ENCODE measurements at places on chromosomes 4 and X. TPM values are rescaled to one million over a fixed set of nuclear protein-coding genes. Genes with fewer than 3 reads are reported as not detected.
A peak's percentile ranks its signal among the peaks of the same experiment; 100 is the strongest.

SLC6A14 gene
- polyA plus RNA-seq = 26.5 TPM

- peak; percentile 22 for DNase-seq
Measured at GRCh38 chr4:84994280-84994679, 27.8 kb upstream of the WDFY3 start.

GRCh38 chr4:19372390-19372789 is 879.3 kb upstream of the SLIT2 start:
- no peak for DNase-seq

GRCh38 chr4:152172146-152172545 is 363.7 kb downstream of the FBXW7 start:
- DNase-seq = no peak

IL2RG gene
- 136 TPM for polyA plus RNA-seq

DNA sequence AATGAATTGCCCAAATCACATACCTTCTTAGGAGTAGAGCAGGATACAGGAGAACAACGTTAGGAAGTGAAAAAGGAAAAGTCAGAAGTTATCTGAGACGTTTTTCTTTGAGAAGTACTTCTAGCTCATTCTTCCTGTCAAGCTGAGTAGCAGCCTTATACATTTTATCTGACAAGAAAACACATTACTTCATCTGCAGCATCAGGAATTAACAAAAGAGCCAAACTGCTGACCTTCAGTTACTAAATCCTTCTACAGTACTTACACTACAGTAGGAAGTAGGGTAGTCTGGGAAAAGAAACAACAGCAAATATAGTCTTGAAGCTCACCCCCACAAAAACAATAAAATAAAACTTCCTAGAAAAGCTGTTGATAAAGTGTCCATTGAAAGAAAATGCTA is 57.0 kb downstream of the ATP11C start:
- DNase-seq = no peak

FRMD7 gene
- polyA plus RNA-seq = not detected

GRCh38 chr4:26001413-26001812 is 87.4 kb downstream of the SMIM20 start:
- DNase-seq = no peak
